HCEC 1CT (cell line): ENCODE measurements at places on chromosomes 7 and 10.

DNA sequence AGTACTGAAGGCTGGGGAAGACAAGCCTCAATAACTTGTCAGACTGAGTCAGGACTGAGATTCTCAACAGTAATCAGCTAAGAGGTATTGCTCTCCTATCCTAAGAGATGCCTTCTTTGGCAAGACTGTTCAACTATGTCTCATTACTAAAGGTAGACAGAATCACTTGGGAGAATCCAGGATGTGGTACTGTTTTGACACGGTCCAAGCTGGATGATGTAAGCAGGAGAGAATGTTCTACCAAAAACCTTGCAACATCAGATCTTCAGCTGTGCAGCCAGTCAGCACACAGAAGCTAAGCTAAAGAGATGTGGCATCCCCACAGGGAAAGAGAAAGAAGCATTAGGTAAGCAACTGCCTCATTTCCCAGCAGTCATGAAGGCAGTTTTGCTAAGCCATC, 391.4 kb downstream of the NRG3 start:
- no peak for DNase-seq

GRCh38 chr10:131775833-131776232, 125.0 kb upstream of the PPP2R2D start:
- no peak for DNase-seq

DNA sequence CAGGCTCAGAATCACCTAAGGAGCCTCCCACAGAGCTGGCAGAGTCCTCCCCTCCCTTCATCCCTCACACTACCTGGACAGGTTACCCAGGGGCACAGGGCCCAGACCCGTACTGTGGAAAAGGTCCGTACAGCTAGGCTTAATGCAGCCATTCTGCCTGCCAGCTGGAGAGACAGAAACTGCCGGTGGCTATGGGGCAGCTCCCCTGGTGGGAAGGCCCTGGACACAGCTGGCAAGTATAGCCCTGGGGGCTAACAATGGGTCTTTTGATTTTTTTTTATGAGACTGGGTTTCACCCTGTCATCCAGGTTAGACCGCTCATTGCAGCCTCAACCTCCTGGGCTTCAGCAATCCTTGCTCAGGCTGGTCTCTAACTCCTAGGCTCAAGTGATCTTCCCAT, 68.3 kb downstream of the GNA12 start:
- no peak for DNase-seq

DNA sequence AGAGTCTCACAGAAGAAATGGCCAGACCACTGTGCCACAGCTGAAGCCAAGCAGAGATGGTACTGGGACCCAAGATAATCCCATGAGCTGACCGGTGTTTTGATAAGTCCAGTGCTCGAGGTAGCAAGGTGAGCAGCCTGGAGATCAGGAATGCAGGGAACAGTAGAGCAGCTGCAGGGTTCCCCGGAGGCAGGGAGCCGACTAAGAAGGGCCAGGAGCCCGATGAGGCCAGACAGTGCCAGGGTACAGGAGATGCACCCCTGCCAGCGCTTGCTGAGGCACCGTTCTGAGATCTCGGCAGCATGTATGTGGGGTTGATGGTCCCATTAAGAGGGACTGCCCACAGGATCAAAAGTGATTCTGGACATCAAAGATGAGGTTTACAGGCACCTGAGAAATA, 47.1 kb downstream of the VSTM4 start:
- DNase-seq, result no peak

DNA sequence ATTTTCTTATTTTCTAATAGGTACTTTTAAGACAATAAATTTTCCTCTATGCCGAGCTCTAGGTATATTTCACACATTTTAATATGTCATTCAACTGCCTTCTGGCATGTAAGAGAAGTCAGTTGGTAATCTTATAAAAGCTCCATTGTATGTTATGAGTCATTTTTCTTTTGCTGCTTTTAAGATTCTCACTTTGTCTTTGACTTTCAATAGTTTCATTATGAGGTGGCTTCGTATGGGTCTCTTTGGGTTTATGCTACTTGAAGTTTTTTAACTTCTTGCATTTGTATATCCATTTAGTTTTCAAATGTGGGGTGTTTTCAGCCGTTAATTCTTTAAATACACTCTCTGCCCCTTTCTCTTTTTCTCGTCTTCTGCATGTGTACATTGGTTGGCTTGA, 80.5 kb downstream of the ABCA13 start:
- DNase-seq, result no peak

- no peak for DNase-seq
Measured at GRCh38 chr10:51313773-51314478, 239.6 kb downstream of the PRKG1 start.

DNA sequence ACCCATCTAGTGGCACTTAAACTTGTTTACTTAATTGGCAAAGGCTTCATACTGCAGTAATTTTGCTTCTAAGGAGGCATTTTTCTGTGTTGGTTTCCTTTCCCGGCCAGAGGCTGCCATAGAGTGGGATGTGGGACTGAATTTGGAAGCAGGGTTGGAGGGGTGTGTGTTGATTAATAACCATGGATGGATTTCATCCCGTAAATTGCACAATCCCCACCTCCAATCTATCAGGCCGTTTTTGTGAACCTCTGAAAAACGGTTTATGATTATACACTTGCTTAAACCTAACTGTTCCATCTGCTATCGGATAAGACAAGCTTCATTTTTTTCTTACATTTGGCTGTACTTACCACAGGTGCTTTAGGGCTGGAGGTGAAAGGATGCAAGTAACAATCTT, 1.3 kb downstream of the TMEM60 start:
- no peak for DNase-seq

DNA sequence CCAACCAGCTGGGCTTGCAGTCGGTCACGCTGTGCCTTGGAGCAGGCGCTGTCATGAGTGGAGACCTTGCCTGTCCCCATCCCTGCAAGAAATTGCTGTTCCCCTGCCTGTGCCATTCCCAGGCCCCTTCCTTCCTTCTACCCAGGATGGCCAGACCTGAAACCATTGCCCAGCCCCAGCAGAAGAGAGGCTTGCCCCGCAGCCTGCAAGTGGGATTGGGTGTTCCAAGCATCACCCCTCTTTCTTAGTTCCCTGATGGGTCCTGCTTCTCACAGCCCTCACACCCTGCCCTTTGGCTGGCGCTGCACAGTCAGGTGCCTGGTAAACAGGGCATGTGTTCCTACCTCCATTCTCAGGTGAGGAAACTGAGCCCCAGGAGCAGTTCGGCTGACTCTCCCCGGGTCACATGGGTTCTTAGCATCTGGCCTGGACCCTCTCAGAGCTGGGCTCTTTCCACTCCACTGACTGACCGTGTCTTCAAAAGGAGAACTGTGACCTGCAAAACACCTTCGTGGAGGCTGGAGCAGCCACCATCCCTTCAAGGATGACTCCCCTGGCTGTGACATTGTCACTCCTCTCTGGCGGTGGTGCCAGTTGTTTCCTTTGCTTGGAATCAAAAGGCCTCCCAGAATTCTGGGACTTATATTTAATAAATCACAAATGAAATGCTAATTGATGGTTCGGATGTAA, 41.9 kb upstream of the PDCD4 start:
- DNase-seq, result no peak

GRCh38 chr7:70406186-70406949, 725.6 kb upstream of the GALNT17 start:
- DNase-seq, result no peak

DNA sequence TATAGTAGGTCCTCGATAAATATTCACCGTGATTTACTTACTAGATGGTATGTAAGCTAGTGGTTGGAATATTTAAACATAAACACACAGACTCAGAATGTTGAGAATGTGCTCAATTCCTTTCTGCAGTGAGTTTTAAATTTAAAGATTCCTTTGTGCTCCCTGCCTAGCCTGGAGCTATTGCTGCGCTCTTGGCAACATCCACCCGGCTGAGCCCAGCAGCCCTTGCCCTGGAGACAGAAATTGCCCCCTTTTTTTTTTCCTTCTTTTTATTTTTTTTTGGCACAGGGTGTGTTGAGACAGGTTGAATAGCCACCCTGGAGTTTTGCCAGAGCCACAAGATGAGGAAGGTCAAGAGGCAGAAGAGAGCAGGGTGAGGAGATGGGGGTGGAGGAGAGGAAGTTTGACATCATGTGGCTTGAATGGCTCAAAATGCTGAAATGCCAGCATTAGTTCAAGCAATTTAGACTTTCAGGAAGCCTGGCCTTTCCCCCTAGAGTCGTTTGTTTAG, 180.8 kb downstream of the PRKCQ start:
- no peak for DNase-seq

- peak; percentile 34 for DNase-seq
Measured at GRCh38 chr7:114759347-114760062, 162.4 kb upstream of the MDFIC start.

DNA sequence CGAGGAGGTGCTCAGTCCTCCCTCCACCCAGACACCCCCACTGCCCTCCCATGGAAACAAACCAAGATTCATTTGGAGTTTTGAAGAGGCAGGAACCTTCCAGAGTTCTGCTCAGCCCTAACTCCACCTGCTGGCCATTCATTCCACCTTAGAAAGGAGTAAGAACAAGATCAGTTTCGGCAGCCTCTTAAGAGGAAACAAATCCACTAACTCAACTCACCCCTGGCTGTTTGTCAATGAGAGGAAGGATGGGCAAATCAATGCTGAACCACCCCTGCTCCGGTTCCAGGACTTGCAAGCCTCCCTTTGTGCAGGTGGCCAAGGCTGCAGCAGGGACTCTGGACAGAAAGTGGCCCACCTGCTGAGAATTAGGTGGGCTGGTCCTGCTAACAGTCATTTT, 26.2 kb downstream of the CCDC3 start:
- no peak for DNase-seq

- DNase-seq, result no peak
Measured at GRCh38 chr10:36157486-36157885, 515.4 kb upstream of the FZD8 start.

- no peak for DNase-seq
Measured at GRCh38 chr7:35250941-35251340, 3.0 kb downstream of the TBX20 start.

DNA sequence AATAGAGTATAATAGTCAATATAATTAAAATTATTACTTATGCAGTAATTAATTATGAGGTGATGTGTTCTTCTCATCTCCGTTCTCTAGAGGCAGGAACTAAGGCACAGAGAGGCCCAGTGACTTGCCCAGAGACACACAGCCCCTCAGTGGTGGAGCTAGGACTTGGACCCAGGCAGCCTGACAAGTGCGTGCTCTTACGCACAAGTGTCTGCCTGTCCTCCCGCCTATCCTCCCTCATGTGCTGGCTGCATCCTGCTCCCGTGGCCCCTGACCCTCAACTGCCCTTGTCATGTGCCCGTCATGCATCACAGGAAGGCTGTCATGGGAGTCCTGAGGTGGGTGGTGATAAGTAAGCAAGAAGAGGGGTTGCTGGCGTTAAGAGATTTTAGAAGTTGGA, 14.3 kb downstream of the IL2RA start:
- no peak for DNase-seq

- no peak for DNase-seq
Measured at GRCh38 chr7:104653825-104654401, 325.5 kb downstream of the LHFPL3 start.

- DNase-seq, result peak; percentile 63
Measured at GRCh38 chr7:124171068-124171467, 138.2 kb upstream of the TMEM229A start.
